ENCODE measurements at places on chromosomes 1 and 21. TPM values are rescaled to one million over a fixed set of nuclear protein-coding genes. Genes with fewer than 3 reads are reported as not detected.

Gene C1orf52
- total RNA-seq, result 28.7 TPM

Gene ASTN1
- total RNA-seq, result 0.42 TPM

Gene JAM2
- total RNA-seq, result 10.2 TPM

Gene MAP10
- 1.5 TPM for total RNA-seq

Gene PAX7
- not detected for total RNA-seq

All from thoracic aorta (tissue), 2 donors.